ENCODE measurements at places on chromosomes 1 and 21. TPM values are rescaled to one million over a fixed set of nuclear protein-coding genes. Genes with fewer than 3 reads are reported as not detected.
A peak's percentile ranks its signal among the peaks of the same experiment; 100 is the strongest.

- no peak for DNase-seq
These were observed 195.7 kb upstream of the RAB4A start for GRCh38 chr1:229075217-229075616.

DNA sequence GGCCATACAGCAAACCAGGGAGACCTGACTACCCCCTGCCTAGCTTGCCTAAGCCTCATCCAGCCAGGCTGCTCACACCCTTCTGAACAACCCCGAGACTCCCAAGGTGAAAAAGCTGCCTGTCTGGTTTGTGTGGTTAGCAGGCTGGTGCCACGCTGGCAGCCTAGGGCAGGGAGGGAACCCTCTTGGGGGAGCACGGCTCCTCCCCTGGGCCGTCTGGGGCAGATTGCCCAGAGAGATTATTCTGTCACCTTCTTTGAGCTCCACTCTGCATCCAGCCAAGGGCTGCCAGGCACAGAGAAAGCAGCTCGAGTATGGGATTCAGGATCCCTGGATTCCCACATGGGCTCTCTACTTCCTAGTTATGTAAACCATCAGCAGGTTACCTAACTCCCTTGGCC lies 27.5 kb upstream of the TCEA3 start:
- no peak for DNase-seq

DNA sequence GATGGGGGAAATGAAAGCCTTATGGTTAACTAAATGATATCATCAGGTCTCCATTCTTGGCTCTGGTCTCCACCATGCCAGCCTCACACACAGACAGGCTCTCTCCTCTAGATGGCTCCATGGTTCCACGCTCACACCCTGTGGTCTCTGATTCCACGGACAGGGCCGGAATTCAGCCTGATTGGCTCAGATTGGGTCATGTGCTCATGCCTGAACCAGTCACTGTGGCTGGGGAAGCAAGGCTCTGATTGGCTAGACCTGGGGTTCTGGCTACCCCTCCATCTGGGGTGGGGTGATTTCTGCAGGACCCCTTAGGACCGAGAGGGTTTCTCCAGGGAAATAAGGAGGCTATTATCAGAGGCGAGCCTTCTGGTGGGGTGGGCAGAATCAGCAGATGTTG lies 277.0 kb downstream of the PTPRU start:
- peak; percentile 20 for DNase-seq

DNA sequence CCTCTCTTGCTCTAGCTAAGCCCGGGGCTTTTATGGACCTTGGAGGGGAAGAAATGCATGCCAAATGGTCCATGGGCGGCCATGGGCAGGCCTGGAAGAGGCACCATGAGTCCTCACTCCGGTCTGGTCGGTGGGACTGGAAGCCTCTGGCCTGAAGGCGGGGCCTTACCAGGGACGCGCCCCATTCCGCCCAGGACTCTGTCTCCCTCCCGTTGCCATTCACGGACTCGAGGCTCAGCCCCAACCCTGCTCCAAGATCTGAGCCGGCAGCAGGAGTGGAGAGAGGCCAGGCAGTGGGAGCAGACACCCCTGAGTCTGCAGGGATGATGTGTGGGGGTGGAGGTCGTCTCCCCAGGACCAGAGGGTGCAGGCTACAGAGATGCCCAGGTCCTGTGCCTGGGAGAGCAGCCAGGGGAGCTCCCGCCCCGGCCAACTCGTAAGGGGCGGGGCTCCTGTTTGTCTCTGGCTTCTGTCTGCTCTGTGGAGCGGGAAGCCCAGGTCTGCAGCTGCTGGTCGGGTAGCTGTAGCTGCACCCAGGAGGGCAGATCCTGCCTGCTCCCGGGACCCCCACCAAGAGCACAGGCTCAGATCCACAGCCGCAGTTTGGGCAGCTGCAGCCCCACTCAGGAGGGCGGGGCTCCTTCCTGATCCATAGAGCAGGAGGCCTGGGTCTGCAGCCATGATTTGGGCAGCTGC lies 8.3 kb upstream of the KANK4 start:
- DNase-seq: no peak

GRCh38 chr1:98103617-98104285 lies 182.9 kb upstream of the DPYD start:
- no peak for DNase-seq

- no peak for DNase-seq
These were observed 1.4 kb downstream of the HS2ST1 start for GRCh38 chr1:86915737-86916235.

DNA sequence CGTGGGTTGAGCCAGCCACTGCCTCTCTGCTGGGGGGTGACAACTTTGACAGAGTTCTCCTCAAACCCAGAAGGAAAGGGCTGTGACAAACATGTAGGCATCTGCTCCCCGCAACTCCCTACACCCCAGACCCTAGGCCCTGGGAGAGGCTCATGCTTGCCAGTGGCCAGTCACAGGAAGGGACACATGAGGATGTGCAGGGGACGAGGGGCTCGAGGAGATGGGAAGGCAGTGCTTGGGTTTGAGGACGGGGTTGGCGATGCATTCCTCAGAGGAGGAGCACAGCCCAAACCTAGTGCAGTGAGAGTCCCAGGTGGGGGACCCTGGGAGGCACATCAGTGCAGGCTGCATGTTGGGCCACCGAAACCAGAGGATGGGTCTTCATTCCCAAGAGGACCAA lies 62.1 kb downstream of the STUM start:
- DNase-seq: no peak

The SPATA45 gene
- total RNA-seq: not detected

DNA sequence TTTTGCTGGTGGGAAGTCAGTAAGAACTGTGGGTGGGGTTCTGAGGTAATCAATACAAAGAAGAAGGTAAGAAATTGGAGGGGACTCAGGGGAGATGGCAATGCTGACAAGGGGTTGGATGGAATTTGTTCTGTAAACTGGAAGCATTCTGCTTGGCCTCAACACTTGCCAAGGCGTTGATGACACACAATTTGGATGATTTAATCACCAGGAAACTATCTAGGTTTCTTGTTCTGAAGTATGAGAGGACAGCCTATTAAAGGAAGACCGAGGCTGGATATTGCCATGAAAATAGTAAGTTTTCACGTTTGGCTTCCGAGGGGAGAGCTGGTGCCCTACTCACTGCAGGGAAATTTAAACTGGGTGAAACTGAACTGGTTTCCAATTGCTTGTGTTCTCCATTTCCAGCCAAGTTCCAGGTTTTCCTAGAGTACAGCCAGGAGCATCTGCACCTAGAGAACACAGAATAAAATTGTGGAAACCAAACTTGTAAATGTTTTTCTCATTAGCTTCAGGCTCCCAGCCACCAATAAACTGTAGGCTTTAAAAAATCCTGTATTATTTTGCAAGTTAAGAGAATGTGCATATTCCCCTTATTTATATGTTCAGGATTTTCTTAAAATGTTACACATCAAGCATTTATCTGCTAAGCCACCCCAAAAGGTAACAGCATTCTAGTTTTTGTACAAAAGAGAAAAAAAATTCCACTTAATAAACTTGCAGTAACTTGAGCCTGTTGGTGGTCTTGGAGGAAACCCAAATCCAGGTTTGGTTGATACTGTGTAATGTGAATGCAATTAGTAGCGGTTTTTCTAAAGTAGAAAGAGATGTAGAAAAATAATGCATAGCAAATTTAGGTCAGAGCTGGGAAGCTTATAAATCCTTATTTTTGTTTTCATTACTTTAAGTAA lies 53.8 kb downstream of the ROR1 start:
- no peak for DNase-seq

DNA sequence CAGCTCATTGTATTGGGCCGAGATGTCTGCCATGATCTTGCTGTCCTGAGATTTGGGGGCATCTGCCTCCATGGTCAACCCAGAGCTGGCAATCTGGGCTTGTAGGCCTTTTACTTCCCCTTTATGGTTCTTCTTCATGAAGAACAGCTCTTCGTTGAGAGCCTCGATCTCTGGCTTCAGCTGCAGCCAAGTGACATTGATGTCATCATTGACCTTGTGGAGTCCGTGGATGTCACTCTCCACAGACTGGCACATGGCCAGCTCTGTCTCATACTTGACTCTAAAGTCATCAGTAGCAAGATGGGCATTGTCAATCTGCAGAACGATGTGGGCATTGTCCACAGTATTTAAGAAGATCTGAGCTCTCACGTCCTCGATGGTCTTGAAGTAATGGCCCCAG lies 29.2 kb downstream of the RAP1A start:
- DNase-seq: no peak

DNA sequence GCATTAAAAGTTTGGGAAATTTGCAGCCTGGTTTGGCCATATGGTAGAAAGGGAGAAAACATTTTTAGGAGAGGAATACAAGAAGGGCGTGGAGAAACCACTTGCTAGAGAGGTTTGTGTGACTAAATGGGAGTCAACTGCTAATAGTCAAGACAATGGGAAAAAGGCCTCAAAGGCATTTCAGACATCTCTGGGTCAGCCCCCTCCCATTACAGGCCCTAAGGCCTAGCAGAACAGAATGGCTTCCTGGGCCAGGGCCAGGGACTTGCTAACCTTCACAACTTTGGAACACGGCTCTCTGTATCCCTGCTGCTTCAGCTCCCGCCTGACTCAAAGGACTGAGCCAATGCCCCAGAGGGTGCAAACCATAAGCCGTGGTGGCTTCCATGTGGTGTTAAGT lies 752.3 kb upstream of the ADAMTS5 start:
- DNase-seq: no peak

The CELA3A gene
- total RNA-seq: not detected

DNA sequence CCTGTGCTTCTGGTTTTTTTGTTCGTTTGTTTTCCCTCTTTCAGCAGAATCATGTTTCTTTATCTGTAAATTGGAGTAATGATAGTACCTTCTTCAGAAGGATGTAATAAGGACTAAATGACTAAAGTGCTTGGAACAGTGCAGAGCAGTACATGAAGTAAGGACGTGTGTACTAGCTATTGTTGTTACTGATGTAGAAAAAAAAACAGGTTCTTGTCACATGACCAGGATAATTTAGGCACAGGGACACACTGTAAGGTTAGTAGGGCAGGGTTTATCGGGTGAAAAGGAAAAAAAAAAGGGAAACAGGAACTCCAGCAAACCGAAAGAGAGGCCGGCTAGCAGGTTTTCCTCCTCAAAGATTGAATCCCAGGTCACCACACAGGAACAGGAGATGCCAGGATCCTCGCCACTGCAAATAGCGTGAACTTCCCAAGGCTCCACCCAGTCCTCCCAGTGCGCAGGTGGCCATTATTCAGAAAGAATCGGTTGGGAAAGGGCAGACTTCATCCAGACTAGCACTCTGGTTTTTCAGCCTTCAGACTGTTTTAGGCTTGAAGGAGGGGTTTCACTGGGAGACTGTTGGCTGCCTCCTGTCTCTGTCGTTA lies 63.8 kb upstream of the PRRC2C start:
- DNase-seq: no peak

The CD58 gene
- total RNA-seq: 15.5 TPM

The NBPF10 gene
- total RNA-seq: 0.51 TPM

DNA sequence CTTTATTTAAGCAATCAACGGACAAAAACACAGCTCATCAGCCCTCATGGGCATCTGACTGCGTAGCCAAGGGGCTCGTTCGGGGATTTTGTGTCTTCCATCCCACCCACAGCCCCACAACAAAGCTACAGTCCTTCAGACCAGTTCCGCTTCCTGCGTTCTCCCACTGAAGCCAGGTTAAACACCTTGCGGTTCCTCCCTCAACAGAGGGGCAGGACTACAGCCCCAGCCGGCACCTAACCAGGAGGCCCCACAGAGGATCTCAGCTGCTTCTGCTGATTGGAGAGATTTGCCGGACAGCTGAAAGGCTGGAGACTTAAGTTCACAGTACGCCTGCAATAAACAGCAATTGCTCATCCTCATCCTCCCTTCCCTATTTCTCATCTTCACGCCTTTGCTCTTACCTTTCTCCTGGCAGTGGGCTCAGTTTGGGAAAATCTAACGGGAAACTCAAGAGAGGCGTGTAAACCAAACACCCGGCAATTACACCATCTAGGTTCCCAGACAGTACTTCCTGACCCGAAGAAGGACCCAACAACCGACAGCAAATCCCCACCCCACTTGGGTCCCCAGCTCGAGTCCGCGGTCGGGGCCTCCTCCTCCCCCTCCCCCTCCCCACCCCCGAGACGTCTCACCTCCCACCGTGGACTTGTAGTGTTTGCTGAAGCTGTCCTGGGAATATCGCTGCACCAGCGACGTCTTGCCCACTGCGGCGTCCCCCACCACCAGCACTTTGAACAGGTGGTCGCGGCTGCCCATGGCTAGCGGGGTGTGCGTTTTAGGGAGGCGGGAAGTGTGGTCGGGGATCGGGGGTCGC lies 876 bp downstream of the RAB29 start:
- DNase-seq: no peak

DNA sequence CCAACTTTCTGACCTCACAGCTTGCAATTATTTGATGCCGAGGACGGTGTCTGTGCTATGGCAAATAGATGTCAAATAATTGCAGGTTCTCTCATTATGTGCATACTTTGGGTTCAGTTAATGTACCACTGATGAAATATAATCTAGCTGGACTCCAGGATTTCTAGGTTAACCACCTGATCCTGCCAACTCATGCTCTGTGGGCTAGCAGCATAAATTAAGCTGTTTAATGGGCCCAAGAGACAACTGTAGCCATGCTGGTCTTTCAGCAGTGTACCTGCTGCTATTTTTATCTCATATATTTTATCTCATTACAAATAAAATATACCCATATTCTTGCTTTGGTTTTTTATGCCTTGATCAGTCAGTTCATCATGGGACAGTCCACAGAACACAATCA lies 43.3 kb upstream of the HP1BP3 start:
- no peak for DNase-seq

DNA sequence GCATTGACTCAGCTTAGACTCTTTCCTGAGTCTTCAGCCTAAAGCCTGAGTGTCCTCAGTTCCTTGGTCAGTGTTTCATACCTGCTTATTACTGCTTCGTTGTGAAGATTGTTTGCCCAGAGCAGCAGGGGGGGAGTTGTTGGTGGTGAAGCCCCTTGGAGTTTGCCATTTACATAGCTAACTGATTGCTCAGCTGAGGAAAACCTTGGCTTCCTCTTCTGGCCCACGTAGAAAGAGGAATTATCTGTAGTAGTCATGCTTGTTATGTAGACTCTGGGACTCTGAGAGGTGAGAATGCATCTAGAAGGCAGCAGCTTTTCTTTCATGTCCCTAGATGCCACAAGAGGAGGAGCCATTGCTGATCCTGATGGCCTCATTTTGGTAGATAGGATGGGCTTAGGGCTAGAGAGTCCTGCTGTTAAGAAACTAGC lies 125.9 kb downstream of the MAST2 start:
- DNase-seq: no peak

The DDOST gene
- total RNA-seq: 191 TPM

The VWA1 gene
- total RNA-seq: 41.6 TPM

GRCh38 chr1:32729254-32730046 lies 26.9 kb upstream of the SYNC start:
- DNase-seq: no peak

GRCh38 chr1:22174446-22175220 lies 31.7 kb upstream of the WNT4 start:
- DNase-seq: no peak

- DNase-seq: no peak
These were observed 33.8 kb upstream of the CSF3R start for GRCh38 chr1:36516372-36517010.
